ENCODE measurements at places on chromosomes 13 and 19.

- DNase-seq: no peak
Observed at GRCh38 chr19:47768604-47769003, 9.9 kb upstream of the SELENOW start.

GRCh38 chr13:33490461-33491327 lies 205.1 kb upstream of the STARD13 start:
- DNase-seq: no peak

- no peak for DNase-seq
Observed at GRCh38 chr13:53201454-53202225, 173.0 kb downstream of the OLFM4 start.

DNA sequence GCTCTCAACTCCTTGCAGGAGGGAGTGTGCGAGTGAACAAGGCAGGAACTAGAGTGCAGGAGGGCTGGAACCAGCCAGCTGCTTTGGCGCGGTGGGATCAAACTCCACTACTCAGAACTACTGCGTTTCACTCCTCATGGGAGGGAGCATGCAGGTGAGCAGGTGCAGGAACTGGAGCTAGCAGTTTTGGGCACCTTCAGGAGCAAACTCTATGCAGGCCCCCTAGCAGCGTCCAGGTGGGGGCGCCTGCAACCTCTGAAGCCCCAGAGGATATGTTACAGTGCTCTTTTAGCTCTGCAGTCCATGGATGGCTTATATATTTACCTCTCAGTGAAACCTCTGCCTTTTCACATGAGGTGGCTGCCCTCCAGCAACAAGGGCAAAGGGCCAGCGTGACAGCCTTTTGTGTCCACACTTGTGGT lies 1303.4 kb downstream of the PCDH9 start:
- DNase-seq: no peak

GRCh38 chr13:113110048-113110851 lies 4.7 kb downstream of the F7 start:
- DNase-seq: no peak

DNA sequence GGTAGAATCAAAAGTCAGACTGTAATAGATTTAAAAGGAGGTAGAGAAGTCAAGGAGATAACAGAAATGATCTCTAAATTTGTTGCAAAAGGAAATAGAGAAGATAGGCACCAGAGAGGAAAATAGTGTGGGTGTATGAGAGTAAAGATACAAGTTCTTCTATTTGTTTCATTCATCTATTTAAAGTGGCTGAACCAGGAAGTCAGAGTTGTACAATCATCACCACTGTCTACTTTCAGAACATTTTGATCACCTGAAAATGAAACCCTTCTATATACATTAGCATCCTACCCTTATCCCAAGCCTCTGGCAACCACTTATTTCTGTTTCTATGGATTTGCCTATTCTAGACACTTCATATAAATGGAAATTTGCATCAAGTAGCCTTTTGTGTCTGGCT lies 36.7 kb downstream of the INTS6 start:
- no peak for DNase-seq

DNA sequence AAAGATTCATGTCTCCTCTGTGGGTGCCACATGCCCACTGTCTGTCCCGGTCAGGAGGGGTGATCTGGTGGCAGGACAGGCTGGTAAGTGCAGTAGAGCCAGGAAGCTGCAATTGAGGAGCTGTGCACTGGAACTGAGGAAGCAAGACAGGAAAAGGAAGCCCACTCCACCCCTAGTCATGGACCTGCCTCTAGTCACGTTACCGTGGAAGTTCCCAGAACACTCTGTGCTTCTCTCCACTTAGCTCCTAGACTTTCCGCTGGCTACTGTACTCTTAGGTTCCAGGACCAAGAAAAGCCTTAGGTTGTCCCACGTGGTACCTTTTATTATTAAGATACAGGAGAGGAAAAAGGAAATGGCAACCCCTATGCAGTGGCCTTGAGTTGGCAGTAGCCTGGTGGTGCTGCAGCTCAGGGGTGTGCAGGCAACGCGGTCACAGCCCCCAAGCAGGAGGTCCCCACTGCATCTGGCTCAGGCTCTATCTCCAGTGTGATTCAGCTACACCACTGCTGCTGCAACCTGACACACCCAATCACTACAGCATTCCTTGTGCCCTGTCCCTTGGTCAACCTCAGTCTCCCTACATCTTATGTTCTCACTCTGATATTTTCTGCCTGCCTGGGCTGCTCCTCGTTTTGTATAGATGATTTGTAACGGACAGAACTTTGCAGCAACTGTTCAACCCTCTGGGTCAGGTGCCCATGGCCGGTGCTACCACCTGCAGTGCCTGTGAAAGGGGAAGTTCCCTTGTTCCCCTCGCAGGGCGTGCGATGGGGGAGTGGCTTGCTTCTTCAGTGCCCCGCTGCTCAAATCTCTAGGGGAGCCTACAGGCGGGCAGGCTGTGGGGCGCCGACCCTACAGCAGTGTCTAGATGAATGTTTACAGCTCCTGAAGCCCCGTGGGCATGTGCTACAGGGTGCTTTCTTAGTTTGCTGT lies 24.4 kb upstream of the GPR12 start:
- DNase-seq: no peak

DNA sequence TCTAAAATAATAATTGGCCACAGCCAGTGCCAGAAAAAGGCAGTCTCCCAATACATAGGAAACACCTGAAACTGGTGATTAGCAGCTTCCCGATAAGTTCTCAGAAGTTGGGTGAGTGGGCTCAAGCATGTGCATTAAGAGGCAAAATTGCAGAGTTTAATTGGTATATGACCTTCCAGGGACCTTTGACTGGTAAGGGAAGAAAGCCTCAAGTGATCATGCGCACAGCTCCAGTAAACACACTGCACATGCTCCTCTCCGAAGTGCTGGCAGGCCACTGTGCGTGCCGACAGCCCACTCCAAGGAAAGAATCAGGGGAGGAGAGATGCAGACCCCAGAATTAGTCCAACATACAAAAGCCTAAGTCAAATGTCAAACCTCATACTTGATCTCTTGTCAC lies 18.9 kb upstream of the CEACAM8 start:
- DNase-seq: no peak

- no peak for DNase-seq
Observed at GRCh38 chr13:36639610-36640009, 34.2 kb upstream of the SERTM1 start.

GRCh38 chr19:14427461-14427860 lies 5.6 kb upstream of the PKN1 start:
- no peak for DNase-seq

DNA sequence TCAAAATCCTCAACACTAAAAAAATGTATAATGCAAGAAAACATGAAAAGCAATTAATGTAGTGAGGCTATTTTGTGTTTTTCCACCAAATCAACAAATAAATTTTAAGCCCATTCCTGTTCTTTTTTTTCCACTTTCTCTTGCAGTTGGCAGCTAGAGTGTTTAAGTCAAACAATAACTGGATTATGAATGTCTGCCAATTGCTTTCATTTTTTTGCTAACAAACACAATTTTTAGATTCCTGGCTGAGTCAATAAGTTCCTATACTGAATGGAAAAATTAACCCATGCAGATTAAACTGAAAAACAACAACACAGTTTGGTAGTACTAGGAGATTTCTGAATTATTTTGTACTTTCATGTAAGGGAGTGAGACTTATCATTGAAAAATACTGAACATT lies 232.4 kb downstream of the SLITRK5 start:
- DNase-seq: no peak

DNA sequence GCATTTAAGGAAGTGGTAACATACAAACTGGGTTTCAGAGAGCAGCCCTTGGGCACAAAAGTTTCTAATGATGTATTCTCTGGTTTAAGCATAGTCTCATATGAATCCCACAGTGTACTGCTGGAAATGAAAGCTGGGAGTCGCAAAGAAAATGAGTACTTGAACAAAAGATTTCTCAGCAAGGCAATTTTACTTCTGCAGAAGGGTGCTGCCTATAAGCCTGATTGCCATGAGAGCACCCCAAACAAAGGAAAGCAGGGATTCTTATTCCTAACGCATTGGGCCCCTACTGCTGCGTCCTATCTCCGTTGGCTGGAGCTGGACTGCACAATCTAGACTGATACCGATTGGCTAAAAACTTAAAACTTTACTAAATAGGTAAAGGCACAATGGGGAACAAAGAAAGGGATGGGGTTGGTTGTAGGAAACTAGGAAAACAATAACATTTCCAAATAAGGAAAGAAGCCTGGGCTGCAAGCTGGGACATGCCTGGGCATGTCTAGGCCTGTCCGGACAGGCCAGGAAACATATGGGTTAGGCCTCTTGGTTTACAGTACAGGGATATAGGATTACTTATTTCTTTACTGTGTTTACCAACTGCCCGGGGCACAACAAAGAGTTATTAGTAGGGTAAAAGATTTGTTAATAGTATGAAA lies 27.4 kb upstream of the VN1R4 start:
- no peak for DNase-seq

- DNase-seq: no peak
Observed at GRCh38 chr13:60970736-60971135, 444.9 kb downstream of the PCDH20 start.

DNA sequence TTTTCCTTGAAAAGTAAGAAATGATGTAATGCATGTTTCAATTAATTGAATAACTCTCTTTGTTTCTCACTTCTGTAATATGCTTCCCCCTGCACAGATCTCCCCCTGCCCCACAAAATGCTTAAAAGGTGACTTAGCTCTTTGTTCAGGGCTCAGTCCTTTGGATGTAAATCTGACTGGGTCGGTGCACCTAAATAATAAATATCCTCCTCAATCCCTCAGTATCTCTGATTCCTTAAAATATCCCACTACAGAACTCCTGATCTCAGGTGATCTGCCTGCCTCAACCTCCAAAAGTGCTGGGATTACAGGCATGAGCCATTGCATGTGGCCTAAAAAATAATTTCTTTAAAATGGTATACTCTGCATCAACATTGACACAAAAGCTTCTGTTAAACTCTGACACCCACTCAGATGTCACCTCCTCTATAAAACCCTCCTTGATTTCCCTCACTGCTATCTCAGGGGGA lies 107.0 kb downstream of the ZNF429 start:
- DNase-seq: no peak

- no peak for DNase-seq
Observed at GRCh38 chr13:66994517-66995202, 235.5 kb downstream of the PCDH9 start.

DNA sequence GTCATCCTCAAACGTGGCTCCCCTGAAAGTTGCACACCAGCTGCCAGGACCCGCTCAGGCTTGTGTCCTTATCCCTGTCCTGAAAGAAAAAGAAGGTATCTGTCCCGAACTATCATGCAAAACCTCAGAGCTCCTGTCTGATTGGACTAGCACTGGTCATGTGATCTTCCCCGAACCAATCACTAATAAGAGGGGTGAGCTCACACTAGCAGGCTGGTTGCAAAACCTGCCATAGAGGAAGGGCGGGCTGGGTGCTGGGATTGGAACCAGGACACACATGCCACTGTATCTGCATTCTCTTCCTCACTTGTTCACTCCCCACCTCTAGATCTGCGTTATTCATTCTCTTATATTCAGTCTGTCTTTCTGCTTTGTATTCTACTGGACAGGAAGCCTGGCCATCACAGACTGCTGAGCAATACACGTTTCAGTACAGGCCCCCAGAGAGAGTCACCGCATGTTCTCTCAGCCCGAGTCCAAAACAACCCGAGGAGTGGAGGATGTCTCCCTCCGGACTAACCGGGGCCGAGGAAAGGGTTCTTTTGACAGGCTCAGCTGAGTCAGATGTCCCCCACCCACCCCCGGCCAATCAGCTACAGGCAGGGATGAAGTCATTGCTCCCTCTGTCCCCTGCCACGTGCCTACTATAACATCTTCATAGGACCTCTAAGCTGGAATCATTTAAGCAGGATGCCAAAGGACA lies 97.7 kb downstream of the SIPA1L3 start:
- peak; percentile 86 for DNase-seq

- peak; percentile 48 for DNase-seq
Observed at GRCh38 chr19:46014941-46015686, 7.7 kb downstream of the PGLYRP1 start.

- DNase-seq: peak; percentile 81
Observed at GRCh38 chr19:11798391-11799330, at the start of gene ZNF491. ZNF491 (plus strand) TSS chr19:11798523; CDS start chr19:11805954, 7,431 bp downstream.

- no peak for DNase-seq
Observed at GRCh38 chr13:60356970-60357369, 40.0 kb upstream of the TDRD3 start.

- no peak for DNase-seq
Observed at GRCh38 chr13:37476874-37477273, 121.7 kb downstream of the POSTN start.

Measured in NCI-H510A (cell line).